Progenitor cell of endocrine pancreas (in vitro differentiated cells): ENCODE measurements at places on chromosomes 12 and 14.

DNA sequence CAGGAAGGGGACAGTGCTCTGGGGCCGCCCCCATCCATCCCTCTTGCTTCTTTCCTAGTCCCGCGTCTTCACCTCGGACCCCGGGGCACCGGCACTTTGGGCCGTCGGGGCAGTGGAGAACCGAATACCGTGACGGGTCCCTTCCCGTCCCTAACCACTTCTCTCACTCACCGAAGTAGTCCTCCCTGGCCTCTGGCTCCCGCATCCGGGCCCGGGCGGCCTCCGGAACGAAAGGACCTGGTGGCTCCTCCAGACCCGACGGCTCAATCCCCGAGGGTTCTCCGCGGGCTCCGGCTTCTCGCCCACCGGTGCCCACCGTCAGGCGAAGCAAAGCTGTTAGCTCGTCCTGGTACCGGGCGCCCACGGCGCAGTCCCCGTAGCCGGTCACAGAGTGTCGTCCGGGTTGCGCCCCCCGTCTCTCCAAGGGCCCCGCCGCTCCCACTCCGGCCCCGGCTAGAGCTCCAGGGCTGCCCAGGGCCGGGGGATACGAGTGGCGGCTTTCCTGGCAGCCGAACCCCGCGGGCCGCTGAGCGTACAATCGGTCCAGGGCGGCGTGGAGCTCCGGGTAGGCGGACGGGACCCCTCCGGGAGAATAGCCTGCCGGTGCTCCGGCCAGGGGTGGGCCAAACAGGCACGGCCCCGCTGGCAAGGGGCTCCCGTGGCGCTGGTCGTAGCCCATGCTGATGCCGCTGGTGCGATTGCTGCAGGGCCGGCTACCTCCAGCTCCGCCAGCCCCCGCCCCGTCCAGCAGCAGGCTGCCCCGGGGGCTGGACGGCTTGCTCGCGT, 1.1 kb downstream of the AJUBA start:
- peak overlapping the region; percentile 89 for H3K27ac ChIP-seq
- peaks cover 46% of the 10 kb centered on the region for H3K4me1 ChIP-seq
- H3K4me3 ChIP-seq: no peak overlapping the region
- peaks cover 17% of the 10 kb centered on the region for H3K36me3 ChIP-seq
- no peak for DNase-seq

GRCh38 chr14:105023144-105023543, 2.3 kb upstream of the CDCA4 start:
- H3K36me3 ChIP-seq: no peaks in the 10 kb centered on the region
- no peak overlapping the region for H3K4me3 ChIP-seq
- H3K27me3 ChIP-seq: peaks cover 9% of the 10 kb centered on the region
- DNase-seq: no peak
- no peak overlapping the region for H3K27ac ChIP-seq
- peaks cover 17% of the 10 kb centered on the region for H3K4me1 ChIP-seq

GRCh38 chr12:123091230-123092150, 59.4 kb downstream of the PITPNM2 start:
- H3K27me3 ChIP-seq: peaks cover 13% of the 10 kb centered on the region
- H3K36me3 ChIP-seq: no peaks in the 10 kb centered on the region
- no peak overlapping the region for H3K4me3 ChIP-seq

DNA sequence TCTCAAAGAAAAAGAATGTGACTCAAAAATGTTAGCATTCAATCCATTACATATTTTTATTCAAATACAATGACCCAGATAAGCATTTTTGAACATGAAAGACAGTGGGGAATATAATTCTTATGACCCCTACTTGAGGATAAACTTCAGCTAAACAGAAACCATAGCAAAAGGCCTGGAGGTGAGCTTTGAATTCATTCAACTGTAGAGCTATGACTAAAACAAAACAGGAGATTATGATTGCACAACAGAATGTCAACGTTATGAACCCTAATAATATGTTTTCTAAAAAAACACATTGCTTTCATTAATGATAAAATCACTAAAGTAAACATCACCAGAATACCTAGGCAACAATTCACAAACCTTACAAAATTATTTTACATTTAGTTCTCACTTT, 27.8 kb downstream of the EFCAB11 start:
- H3K4me3 ChIP-seq: no peak overlapping the region
- DNase-seq: no peak
- no peaks in the 10 kb centered on the region for H3K4me1 ChIP-seq
- no peaks in the 10 kb centered on the region for H3K27me3 ChIP-seq
- H3K27ac ChIP-seq: no peak overlapping the region

DNA sequence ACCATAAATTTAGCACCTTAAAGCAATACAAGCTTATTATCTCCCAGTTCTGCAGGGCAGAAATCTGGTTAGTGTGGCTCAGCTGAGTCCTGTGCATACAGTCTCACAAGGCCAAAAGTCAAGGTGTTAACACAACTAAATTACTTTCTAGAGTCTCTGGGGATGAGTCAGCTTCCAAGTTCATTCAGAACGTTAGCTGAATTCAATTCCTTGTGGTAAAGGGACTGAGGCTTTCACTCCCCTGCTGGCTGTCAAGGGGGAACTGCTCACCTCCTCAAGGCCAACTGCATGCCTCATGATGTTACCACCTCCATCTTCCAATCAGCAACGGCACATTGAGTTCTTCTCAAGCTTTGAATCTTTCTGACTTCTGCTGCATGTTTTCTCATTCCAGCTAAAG, 27.6 kb downstream of the EML5 start:
- peaks cover 17% of the 10 kb centered on the region for H3K36me3 ChIP-seq
- no peaks in the 10 kb centered on the region for H3K27me3 ChIP-seq
- no peak for DNase-seq
- H3K27ac ChIP-seq: no peak overlapping the region

GRCh38 chr12:79016181-79016580, 151.6 kb downstream of the SYT1 start:
- no peaks in the 10 kb centered on the region for H3K36me3 ChIP-seq
- H3K27ac ChIP-seq: no peak overlapping the region
- no peaks in the 10 kb centered on the region for H3K4me1 ChIP-seq
